Lung microvascular endothelial cell (primary cell): ENCODE measurements at places on chromosomes 2 and 18. TPM values are rescaled to one million over a fixed set of nuclear protein-coding genes. Genes with fewer than 3 reads are reported as not detected.

The FHOD3 gene
- total RNA-seq = under 0.01 and 0.44 TPM in 2 replicates

The EHD3 gene
- 2.4 and 6.7 TPM in 2 replicates for total RNA-seq

- no peak for DNase-seq
Measured at GRCh38 chr2:16189029-16189835, 248.9 kb downstream of the MYCN start.

The GREB1L gene
- total RNA-seq = 2.0 and 3.1 TPM in 2 replicates

GRCh38 chr18:59086522-59086921, 53.2 kb upstream of the SEC11C start:
- no peak for DNase-seq

GRCh38 chr18:45565280-45565970, 49.9 kb upstream of the SLC14A2 start:
- DNase-seq = no peak

GRCh38 chr18:57589161-57589560, 2.7 kb upstream of the FECH start:
- DNase-seq = no peak

DNA sequence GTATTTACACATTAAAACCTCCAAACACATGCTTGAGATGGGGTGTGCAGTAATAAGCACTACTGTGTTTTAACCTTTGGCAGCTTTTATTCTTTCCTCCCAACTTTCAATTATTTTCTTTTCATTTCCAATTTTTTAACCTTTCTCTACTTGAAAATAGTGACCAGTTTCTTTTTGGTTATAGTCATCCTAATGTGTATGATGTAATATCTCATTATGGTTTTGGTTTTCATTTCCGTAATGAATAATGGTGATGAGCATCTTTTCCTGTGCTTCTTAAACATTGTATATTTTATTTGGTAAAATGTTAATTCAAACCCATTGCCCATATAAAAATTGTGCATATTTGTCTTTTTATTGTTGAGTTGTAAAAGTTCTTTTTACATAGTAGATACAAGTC, 103.5 kb downstream of the BMPR2 start:
- DNase-seq = no peak

GRCh38 chr2:9260464-9260918, 53.9 kb downstream of the ASAP2 start:
- peak; percentile 44 for DNase-seq

- DNase-seq = no peak
Measured at GRCh38 chr2:239690651-239691631, 290.1 kb upstream of the HDAC4 start.

The CNDP1 gene
- total RNA-seq = not detected in 2 replicates

The DIPK1C gene
- total RNA-seq = not detected in 2 replicates

DNA sequence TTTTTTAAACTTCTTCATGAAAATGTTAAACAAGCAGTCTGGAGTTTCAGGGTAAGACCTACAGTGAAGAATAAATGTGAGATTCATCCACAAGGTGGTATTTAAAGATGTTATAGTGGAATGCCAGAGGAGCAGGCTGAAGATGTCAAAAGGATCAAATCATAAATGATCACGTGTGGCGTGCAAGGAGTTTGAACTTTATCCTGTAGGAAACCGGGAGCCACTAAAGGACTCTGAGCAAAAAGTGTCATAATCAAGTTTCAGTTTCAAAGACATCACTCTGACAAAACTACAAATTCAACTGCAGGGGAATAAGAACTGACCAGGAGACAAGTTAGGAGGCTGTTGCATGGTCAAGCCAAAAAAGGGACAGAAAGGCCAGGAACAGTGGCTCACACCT, 19.9 kb downstream of the NHEJ1 start:
- DNase-seq = no peak

GRCh38 chr18:29779096-29779495, 1263.4 kb downstream of the DSC3 start:
- DNase-seq = no peak

- no peak for DNase-seq
Measured at GRCh38 chr2:205001300-205001966, 456.2 kb downstream of the PARD3B start.

DNA sequence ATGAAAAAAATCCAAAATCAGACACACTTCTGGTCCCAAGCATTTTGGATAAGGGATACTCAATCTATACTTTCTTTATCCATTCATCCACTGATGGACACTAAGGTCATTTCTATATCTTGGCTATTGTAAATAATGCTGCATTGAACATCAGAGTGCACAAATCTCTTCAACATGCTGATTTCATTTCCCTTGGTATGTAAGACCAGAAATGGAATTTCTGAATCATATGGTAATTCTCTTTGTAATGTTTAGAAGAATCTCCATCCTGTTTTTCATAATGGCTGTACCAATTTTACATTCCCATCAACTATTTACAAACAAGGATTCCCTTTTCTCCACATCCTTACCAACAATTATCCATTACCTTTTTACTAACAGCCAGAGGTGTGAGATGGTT, 33.7 kb upstream of the MCM6 start:
- DNase-seq = peak; percentile 10

DNA sequence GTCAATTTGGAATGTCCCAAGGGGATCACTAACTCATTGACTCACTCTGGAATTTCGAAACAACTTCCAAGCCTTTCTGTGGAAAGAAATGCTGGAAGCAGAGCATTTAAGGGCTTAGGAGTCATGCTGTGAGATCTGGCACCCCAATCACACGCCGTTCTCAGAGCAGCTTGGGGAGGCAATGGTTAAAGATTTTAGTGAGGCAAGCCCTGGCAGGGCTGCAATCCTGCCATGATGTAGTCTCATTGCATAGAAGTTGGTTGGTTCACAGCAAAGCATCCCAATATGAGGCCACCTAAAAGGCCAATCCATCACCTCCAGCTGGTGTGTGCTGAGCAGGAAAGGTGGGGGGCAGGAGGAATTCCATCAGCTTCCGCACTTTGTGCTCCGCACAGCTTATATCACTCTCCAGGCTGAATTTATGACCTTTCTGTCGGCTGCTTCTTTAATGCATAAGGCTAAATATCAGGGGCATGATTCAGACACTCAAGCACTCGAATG, 1043.9 kb upstream of the POU3F3 start:
- DNase-seq = no peak

The MAP2 gene
- 0.79 and 8.1 TPM in 2 replicates for total RNA-seq

DNA sequence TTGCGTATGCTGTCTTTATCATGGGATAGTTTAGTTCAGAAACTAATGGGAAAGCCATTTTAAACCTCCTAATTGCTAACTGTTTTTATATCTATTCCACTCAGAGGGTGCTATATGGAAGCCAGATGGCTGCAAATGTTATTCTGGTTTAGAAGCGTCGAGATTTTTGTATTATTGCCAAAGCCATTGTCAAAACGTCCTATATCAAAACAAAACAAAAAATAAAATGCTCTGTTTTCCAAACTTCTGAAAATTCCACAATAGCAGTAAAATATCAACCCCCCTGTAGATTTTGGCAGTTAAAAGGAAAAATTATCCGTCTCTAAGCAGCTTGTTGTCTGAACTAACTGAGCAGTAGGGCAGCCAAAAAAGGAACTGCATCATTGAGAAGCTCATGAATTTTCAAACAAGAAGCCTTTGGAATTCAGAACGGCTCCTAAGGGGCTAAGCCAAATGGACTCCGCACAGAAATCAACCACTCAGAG, 195.4 kb upstream of the CWC22 start:
- no peak for DNase-seq

The LRRC30 gene
- not detected in 2 replicates for total RNA-seq

DNA sequence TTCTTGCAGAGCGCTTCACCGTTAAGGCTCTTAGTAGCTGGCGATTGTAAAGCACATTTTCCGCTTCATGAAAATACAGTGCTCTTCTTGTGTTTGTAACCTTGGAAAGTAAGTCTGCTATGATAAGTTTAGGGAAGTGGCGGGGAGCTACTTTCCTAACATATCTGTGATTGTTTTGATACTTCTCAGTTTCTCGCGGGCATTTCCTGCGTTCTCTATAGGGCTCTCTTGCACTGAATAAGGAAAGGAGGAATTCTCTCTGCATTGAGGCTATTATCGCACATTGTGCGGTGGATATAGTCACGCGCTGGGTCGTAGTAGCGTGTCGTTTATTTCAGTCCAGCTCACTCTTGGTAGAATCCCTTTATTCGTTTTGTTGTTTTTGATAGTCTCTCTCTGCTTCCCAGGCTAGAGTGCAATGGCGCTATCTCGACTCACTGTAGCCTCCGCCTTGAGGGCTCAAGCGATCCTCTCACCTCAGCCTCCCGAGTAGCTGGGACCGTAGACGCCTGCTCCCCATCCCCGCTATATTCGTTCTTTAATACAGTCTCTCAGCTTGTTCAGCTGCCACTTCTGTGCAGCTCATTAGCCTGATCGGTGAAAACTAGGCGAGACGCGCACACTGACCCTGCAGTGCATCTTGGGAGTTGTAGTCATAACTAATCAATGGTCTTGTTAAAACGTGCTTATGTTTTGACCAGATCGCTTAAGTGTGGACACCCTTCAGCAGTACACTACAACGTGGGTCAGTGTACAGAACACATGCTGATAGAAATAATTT, 1.0 kb upstream of the PPP4R3B start:
- peak; percentile 76 for DNase-seq

- DNase-seq = peak; percentile 5
Measured at GRCh38 chr18:56919190-56919589, 227.7 kb upstream of the BOD1L2 start.

The SCN9A gene
- under 0.01 and 0.22 TPM in 2 replicates for total RNA-seq

DNA sequence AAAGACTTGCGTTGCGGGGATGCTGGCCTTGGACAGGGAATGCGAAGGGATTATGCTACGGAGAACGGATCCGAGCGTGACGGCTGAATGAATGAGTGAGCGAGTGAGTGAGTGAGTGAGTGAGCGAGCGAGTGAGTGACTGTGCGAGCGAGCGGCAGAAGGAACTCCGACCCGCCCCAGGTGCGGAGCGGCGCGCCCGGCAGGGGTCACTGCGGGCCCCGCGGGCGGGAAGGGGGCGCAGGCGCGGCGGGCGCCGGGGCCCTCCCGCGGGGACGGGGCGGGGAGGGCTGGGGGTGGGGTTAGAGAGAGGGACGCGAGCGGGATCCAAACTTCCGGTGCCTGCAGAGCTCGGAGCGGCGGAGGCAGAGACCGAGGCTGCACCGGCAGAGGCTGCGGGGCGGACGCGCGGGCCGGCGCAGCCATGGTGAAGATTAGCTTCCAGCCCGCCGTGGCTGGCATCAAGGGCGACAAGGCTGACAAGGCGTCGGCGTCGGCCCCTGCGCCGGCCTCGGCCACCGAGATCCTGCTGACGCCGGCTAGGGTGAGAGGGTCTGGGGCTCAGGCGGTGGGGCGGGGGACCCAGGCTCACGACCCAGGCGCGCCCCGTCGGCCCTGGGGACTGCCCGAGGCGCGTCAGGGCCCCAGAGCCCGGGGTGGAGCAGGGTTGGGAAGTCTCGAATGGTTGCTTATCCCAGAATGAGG, at the start of gene ITM2C:
ITM2C (plus strand) TSS at position 338 of the 702 bp plus-strand sequence; CDS start at position 422, 84 bp downstream.
- peak; percentile 45 for DNase-seq

GRCh38 chr2:228556717-228557116, 375.2 kb upstream of the SPHKAP start:
- peak; percentile 9 for DNase-seq

- DNase-seq = no peak
Measured at GRCh38 chr2:6164986-6165747, 473.0 kb downstream of the SOX11 start.

The GTF3C2 gene
- total RNA-seq = 18.7 and 20.4 TPM in 2 replicates

The UPP2 gene
- not detected in 2 replicates for total RNA-seq

The KCNE4 gene
- under 0.01 TPM in 2 replicates for total RNA-seq

GRCh38 chr2:1730015-1730927, 14.0 kb downstream of the PXDN start:
- DNase-seq = peak; percentile 68

GRCh38 chr2:235268535-235268934, 225.3 kb upstream of the AGAP1 start:
- peak; percentile 20 for DNase-seq

The CD302 gene
- total RNA-seq = 5.7 and 15.1 TPM in 2 replicates

DNA sequence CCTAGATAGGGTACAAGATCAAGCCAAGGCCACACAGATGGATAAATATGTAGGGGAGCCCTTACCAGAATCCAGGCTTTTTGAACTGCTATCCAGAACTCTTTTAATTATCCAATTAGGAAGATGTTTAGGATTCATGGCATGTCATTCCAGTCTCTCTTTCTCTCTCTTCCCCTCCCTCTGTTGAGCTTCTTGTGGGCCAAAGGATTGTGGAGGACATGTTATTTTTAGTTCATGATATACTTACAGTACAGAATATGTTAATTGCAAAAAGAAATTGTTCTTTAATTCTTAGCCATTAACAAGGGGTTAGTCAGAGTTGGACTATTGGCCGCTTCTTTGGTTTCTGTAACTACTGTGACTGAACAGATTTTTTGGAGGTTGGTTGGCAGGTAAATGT, 113.0 kb downstream of the SETBP1 start:
- no peak for DNase-seq
